ENCODE measurements at places on chromosomes 1 and 21.

GRCh38 chr21:29053011-29053553 is 20.4 kb downstream of the CCT8 start:
- no peak for DNase-seq

GRCh38 chr1:107879927-107880326 is 85.1 kb downstream of the VAV3 start:
- DNase-seq = no peak

DNA sequence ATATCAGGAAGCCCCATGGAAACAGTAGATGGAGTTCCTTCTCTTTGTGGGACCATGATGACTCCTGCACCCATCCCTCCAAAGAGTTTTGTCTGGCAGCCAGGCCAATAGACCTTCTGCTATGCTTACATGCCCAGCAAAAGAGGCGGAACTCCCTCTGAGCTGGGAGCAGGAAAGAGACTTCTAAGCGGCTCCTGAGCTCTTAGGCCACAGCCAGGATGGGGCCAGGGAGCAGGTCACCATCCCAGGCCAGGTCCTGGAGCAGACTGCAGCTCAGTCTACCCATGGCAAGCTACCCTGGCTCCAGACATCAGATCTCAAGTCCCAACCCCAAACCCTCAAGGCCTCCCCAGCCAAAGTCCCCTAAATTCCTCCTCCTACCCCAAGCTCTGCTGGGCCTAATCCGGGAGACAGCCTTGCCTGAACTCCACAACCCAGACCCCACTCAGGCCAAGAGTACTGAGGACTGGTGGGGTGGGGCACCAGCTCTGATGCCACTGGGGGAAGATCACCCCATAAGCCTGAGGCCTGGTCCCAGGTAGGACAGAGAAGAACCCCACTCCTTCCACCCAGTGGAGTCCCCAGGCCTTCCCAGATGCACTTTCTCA is 387.9 kb downstream of the MATN1 start:
- DNase-seq = no peak

- no peak for DNase-seq
Measured at GRCh38 chr1:160722726-160723125, 11.1 kb upstream of the CD48 start.

GRCh38 chr1:21251773-21252471 is 38.3 kb downstream of the ECE1 start:
- DNase-seq = no peak

DNA sequence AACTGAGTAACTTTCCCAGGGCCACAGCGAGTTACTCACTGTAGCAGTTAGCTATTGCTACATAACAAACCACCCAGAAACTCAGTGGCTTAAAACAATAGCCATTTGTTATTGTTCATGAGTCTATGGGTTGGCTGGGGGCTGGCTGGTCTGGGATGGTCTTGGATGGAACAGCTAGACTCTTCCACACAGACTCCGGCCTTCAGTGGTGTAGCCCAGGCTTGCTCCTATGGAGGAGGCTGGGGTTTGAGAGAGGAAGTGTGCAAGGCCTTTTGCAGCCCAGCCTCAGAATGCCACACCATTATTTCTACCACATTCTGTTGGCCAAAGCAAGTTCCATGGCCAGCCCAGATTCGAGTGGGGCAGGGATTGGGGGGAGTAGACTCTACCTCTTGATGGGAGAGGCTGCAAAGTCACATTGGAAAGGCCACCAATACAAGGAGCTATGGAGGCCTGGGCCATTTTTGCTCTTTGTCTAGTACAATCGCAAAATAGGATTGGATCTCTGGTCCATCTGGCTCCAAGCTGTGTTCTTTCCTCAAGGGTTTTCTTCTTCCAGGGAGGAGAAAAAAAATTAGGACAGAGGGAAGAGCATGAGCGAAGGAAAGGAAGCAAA is 37.5 kb upstream of the TTC22 start:
- no peak for DNase-seq

DNA sequence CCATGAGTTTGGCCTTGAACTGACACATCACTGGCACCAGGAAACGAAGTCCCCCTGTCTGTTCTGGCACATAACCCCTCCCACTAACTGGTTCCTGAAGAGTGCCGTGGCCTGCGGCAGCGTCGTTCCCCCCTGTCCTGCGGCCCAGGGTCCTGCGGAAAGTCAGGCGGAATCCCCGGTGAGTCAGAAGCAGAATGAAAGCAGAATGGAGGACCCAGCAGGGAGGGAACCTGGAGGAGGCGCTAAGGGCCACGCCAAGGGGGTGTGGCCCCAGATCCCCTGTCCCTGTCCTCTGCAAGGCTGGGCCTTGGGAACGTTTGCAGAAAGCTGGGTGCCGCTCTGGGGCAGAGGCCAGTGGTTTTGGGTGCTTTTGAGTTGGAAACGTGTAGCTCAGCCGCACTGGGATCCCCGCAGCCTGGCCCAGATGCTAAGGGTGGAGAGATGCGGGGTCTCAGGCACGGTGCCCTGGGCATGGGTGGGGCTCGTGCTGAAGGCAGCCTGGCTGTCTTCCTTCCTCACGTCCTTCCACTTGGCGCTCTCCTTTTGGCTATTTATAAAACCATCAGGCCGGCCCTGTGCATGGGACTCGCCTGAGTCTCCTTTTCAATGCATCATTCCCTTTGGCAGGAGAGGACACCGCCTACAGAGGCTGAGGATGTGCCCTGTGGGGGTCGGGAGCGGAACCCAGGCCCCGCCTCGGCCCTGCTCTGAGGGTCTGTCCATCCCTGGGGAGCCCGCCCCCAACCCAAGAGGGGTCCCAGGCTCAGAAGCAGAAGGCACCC is 36.2 kb downstream of the TP73 start:
- DNase-seq = no peak

DNA sequence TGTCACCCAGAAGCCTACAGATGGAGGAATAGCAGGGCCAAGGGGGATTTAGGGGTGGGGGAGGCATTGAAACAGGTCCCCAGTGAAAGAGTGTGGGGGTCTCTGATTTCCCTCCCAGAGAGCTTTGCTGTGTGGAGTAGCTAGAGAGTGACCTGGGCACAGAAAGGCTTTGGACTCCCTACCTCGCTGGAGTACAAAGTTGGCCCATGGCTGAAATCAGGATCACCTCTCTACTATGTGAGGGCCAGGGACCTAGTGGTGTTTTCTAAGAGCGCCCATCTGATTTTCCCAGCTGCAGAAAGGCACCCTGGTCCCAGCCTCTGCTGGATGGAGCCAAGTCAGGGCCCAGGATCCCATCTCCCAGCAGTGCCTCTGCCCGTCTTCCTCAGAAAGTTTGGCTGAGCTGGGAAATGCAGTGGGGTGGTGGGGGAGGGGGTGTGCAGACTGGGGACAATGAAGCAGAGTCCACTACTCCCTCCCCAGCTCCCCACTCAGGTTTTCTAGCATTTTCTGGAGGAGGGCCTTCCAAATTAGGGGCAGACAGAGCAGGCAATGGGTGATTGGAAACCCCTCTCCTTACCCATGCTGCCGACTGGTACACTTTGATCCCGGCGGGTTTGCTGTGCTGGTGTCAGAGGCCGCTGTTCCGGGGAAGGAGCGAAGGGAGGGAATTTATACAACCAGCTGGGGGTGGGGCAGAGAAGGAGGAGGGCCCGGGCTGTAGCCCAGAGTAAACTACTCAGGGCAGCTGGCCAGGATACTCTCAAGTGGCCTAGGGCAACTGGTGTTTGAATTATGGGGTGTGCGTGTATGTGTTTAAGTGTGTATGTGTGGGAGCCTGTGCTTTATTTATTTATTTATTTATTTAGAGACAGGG is at the start of gene SELENBP1:
TSS of gene SELENBP1 (minus strand) at position 648 of the 877 bp plus-strand sequence. CDS start at position 584, 64 bp downstream.
- DNase-seq = no peak

GRCh38 chr1:210328746-210329503 is at the start of gene HHAT:
Gene HHAT (plus strand): TSS chr1:210328902. CDS start chr1:210348976, 20,074 bp downstream.
- peak; percentile 21 for DNase-seq

DNA sequence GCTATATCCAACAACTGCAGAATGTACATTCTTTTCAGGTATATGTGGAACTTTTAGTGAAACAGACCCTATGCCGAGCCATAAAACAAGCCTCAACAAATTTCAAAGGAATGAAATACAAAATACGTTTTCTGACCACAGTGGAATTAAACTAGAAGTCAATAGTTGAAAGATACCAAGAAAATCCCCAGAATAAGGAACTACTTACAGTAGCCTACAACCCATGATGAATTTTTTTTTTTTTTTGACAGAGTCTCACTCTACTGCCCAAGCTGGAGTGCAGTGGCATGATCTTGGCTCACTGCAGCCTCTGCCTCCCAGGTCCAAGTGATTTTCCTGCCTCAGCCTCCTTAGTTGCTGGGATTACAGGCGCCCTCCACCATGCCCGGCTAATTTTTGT is 83.4 kb downstream of the RUNX3 start:
- DNase-seq = no peak

- no peak for DNase-seq
Measured at GRCh38 chr1:246947255-246947654, 15.5 kb upstream of the AHCTF1 start.

Measured in stimulated activated CD8-positive, alpha-beta memory T cell treated with anti-CD3 and anti-CD28 coated beads, Interleukin-4, amount 100 ng/mL, for 4 hours (primary cell).